NCI-H1048 (cell line): ENCODE measurements at places on chromosomes 13 and 19.

DNA sequence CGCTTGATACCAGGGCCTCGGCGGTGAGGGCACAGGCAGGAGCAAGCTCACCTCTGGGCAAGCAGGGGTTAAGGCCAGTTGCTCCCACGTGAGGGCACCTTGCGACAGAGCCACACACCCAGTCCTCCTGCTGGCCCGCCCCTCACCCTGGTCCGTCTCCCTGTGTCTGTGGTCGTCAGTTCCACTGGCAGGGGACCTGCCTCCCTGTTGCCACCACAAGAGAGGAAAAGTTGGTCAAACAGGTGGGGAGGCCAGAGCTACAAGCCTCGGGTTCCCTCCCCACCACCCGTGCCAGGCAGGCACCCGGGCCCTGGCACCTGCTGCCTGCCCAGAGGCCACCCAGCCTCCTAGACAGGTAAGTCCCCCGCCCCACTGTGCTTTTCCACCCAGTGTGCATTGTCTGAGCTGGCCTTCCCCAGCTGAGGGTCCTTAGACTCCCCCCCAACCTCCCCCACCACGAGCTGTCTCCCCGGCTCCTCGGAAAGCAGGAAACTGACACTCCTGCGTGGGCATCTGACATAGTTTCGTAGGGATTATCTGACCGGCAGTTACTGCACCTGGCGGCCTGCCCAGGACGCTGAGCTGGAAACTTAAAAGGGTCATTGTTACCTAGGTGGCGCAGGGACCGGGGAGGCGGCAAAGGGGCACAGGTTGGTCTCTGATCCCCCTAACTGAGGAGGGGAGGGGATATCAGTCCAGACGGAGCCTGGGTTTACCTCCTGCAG is at the start of gene TJP3:
TSS of gene TJP3 (plus strand) at position 178 of the 725 bp plus-strand sequence. CDS start 20,049 bp downstream, outside the sequence.
- DNase-seq: no peak

GRCh38 chr19:32458500-32459123 is 53.0 kb downstream of the DPY19L3 start:
- DNase-seq: no peak

DNA sequence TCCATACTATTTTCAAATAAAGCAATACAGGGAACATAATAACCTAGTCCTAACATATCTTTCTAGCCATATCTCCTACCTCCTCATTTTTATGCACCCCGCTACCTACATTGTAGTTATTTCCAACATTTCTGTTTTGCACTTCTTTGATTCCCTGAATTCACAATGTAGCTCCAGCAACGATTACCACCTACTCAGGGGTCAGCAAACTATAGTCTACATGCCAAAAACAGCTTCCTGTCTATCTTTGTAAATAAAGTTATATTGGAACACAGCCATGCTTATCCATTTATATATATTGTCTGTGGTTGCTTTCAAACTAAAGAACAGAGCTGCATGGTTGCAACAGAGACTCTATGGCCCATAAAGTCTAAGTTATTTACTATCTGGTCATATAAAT is 16.7 kb downstream of the MYCBP2 start:
- no peak for DNase-seq

GRCh38 chr13:113646376-113646775 is 11.6 kb downstream of the ATP4B start:
- no peak for DNase-seq

GRCh38 chr13:98827449-98827848 is 75.0 kb upstream of the SLC15A1 start:
- DNase-seq: no peak

- no peak for DNase-seq
Measured at GRCh38 chr13:99399623-99399974, 92.4 kb upstream of the GPR183 start.

DNA sequence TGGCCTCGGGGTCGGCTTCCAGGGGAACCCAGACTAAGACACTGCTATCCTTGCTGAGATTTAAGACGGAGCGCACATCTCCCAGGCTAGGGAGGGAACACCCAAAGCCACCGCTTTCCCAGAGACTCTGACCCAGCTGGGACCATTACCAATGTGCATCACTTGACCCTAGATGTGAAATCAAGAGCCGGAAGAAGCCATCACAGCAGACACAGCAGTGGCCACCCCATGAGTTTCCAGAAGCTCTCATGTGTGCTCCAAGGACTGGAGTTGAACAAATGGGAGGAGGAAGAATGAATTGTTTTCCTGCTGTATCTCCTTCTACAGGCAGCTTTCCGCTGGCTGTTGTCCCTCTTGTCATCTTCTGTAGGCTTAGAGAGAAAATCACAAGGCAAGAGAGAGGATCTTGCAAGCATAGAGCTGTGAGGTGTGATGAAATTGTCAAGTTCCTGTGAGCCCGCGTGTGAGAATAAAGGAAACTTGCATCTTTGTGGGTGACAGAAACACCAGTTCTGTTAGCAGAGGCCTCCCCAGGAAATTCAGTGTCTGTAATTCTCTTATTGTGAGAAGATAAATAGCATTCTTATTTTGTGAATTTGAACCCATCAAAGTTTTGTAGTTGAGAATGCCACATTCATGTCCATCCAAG is 711.8 kb downstream of the UQCRFS1 start:
- no peak for DNase-seq

GRCh38 chr19:32971012-32971595 is 654 bp downstream of the CEP89 start:
- DNase-seq: no peak

DNA sequence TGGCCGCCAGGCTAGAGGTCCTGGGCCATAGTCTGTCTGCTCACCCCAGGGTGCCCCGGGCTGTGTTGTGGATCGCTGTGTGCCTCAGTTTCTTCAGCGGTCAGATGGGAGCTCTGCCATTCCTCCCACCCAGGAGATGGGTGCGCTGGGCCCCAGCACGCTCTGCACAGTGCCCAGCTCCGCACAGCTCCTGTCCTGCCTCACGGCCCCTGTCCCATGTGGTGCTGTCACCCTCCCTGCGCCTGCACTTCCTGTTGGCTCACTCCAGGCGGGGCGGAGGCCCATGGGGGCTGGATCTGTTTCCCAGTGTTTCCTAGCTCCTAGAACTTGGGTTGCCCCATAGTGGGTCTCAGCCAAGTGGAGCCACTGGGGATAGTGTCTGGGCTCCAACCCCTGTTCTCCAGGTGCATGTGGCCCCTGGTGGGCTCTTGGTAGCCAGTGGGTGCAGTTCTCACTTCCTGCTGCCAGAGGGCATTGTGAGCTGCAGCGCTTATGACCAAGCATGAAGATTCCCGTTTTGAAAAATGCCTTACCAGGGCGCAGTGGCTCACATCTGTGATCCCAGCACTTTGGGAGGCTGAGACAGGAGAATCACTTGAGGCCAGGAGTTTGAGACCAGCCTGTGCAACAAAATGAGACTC is 69.8 kb downstream of the KDM4B start:
- DNase-seq: no peak

DNA sequence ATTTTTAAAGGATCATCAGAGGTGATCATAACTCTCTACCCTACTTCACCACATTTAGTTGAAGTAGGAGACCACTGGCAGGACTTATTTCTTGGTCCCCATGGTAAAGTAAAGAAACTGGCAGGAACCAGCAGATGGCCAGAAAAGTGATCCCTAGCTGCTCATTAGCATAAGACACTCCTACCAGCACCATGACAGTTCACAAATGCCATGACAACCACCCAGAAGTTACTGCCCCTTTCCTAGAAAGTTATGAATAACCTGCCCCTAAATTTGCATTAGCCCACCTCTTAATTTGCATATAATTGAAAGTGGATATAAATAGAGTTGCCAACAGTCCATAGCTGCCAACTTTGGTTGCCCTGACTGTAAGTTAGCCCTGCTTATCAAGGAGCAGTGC is 18.4 kb upstream of the RUBCNL start:
- no peak for DNase-seq

GRCh38 chr13:36447501-36447900 is 15.2 kb downstream of the CCNA1 start:
- no peak for DNase-seq

DNA sequence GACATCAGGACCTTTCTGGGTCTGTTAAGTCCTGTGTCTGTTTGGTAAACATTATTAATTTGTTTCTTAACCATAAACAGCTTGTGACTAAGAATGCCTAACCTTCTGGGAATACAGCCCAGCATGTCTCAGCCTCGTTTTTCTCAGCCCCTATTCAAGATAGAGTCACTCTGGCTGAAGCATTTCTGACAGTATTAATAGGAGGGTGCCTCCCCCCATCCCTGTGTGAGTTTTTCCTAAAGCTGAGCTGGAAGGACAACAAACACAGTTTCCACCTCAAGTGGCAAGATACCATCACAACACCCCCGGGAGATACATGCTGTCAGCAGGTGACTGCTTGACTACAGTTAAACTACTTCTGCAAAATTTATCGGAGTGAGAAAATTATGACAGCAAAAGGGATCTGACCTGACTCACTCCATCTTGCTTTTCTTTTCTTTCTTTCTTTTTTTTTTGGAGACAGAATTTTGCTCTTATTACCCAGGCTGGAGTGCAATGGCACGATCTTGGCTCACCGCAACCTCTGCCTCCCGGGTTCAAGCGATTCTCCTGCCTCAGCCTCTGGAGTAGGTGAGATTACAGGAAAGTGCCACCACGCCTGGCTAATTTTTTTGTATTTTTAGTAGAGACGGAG is 59.3 kb upstream of the ABCC4 start:
- DNase-seq: no peak

DNA sequence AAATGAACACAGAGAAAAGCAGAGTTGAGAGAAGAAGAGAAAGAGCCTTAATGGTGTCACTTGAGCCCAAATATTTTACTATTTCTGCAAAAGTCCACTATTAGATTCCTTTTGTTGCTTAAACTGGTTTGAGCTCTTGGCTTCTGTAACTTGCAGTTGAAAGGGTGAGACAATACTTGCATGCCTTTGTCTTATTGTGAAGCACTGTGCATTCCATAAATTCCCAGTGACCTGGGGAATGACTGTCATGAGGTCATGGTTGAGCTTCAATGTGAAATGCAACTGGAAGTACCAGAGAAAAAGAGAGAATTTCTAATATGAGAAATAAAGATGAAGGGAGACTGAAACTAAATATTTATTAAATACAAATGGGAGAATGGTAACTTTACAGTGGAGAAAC is 310.9 kb downstream of the TDRD3 start:
- DNase-seq: no peak

DNA sequence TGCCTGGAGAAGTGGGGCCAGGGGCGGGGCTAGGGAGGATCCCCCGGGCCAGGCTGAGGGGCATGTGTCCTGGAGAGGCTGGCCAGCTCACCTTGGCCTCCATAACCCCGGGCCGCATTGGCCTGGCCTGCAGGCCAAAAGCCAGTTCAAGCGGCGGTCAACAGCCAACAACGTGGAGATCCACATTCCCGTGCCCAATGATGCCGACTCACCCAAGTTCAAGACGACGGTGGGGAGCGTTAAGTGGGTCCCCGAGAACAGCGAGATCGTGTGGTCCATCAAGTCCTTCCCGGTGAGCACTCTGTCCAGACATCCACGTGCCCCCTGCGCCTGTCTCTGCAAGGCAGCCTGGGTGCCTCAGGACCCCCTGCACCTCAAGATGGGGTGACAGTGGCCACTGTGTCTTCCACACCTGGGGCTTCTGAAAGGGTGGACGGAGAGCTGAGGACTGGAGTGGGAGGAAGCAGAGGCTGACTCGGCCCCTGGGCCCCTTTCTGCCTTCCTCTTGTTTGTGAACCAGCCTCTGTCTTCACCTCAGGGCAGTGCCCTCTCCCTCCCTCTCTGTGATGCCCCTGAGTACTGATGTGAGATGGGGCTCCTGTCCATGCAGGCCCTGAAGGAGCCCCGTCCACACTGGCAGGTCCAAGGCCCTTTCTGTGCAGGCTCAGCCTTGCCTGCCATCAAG is 31.1 kb downstream of the AP1M1 start:
- no peak for DNase-seq

DNA sequence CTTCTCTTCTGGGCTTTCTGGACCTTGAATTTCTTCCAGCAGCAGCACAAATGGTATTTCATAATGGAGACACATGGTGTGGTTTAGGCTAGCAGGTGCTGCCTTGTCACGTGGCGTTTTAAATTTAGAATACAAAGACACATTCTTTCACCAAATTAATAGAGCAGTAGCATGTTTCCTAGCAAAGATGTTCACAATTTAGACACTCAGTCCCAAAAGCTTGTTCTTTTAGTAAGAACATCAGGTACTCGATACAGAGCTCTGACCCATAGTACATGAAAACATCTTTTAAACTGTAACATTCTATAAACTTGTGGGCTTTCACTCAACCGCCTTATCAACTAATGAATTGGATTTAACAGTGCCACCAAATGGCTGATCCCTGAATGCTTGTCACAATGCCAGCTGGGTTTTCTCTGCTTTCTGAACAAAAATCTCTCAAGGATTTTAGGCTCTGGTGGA is 290.1 kb downstream of the DCLK1 start:
- DNase-seq: no peak

DNA sequence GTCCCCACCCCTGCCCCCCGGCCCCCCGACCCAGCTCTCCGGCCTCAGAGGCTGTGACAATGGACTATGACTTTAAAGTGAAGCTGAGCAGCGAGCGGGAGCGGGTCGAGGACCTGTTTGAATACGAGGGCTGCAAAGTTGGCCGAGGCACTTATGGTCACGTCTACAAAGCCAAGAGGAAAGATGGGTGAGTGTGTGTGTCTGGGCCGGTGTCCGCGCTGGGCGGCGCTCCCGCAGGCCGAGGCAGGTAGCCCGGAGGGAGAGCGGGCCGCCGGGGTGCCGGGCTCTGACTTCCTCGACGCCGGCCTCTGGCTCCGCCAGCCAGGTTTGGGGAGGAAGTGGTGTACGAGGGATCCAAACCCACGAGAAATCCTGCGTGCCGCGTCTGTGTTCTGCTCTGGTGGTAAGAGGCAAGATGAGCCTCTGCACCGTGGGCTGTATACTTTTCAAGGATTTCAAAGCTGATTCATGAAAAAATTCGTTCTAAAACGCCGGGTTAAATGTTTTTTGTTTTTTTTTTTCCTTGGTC is 718 bp downstream of the CDK8 start:
- DNase-seq: no peak

DNA sequence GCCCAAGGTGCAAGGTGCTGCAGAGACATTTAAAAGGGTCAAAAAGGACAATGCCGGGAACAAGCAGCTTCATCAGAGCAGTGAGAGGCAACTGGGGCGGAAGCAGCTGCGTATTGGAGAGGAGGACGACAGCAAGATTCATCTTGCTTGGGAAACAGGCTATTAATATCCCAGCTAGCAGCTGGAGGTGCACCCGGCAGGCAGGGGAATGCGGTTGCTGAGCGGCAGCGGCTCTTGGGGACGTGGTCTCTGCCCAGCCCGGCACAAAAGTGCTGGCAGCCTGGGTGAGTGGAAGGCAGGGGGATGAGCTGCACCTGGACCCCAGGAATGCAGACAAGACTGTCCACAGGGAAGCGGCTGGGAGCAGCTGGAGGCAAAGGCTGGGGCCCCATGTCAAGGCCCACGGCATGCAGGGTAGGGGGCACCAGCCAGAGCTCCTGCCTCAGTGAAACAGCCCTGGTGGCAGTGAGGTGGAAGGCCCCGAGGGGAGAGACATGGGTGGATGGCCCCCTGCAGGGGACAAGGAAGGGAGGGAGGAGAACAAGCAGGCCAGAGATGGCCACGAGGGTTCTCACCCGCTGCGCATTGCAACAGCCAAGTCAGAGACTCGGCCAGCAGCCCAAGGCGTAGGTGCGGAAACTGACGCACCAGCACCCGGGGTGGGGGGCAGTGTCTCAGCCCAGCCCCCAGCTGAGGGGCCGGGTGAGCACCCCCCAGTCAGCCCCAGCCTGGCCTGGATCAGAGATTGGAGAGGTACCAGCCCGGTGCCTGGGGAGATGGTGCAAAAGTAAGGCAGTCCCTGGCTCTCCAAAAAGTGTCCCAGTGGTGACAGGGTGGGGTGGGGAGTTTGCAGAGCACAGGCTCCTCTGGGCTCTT is 34.4 kb downstream of the PEPD start:
- DNase-seq: no peak
